ENCODE measurements at places on chromosomes 7 and 10.
A peak's percentile ranks its signal among the peaks of the same experiment; 100 is the strongest.

DNA sequence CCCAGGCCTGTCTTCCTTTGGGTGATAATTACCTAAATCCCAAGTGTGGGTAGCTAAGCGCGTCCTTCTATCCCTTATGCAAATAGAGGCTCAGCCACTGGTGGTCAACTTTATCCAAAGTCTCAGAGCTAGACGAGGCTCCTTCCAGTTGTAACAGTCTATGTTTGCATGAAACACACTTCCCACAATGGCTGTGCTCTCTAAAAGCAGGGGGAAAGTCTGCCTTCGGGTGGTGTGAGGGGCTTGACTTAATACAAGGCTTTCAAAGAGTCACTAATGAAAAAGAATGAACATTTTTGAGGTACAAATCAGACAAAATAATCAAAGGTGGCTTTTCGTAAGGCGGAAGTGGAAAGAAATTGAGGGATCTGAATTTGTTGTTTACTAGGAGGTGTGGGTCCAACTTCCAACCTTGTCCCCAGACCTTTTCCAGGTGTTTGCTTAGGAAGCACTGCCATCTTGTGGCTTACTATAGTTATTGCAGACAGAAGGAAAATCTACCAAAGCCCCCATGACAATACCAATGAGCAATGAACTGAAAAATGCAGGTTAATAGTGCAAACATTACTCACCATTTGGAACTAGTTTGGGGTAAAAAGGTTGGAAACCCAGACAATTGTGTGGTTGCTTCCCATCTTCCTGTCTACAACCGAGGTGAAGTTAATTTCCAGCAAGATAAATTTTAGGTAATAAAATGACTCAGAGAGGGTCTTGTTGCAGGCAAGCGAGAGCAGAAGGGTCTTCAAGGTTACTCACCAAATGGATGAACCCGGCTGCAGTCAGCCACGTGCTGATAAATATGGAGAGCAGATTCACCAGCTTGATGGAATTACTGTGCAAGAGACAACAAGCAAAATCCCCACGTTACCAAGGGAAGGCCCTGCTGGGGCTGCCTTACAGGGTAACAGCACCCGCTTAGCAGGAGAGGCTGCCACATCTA lies 525.7 kb downstream of the KCNMA1 start:
- peak; percentile 13 for DNase-seq

GRCh38 chr10:99660662-99661376 lies 1.5 kb downstream of the ENTPD7 start:
- DNase-seq, result no peak

GRCh38 chr10:127447197-127447596 lies 101.9 kb upstream of the NPS start:
- DNase-seq, result no peak

DNA sequence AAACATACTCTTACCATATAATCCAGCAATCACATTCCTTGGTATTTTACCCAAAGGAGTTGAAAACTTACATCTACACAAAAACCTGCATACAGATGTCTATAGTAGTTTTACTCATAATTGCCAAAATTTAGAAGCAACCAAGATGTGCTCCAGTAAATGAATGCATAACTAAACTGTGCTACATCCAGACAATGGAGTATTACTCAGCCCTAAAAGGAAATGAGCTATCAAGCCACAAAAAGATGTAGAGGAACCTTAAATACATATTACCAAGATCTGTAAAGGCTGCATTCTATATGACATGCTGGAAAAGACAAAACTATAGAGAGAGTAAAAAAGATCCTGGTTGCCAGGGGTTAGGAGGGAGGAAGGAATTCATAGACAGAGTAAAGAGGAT lies 21.8 kb upstream of the CH25H start:
- DNase-seq, result no peak

- no peak for DNase-seq
These were observed 164.6 kb downstream of the ANKRD30A start for GRCh38 chr10:37289833-37290464.

- DNase-seq, result no peak
These were observed 48.4 kb downstream of the HK1 start for GRCh38 chr10:69326692-69327091.

- peak; percentile 60 for DNase-seq
These were observed 69.8 kb downstream of the LSMEM1 start for GRCh38 chr7:112550468-112551060.

- DNase-seq, result peak; percentile 24
These were observed 456 bp upstream of the ACHE start for GRCh38 chr7:100895956-100896731.

- DNase-seq, result no peak
These were observed 170.3 kb upstream of the MINDY3 start for GRCh38 chr10:16030562-16030961.

- peak; percentile 51 for DNase-seq
These were observed at the start of gene PFKP for GRCh38 chr10:3067118-3067858. Gene PFKP, plus strand, starts transcription at chr10:3067548. Its CDS starts 48 bp downstream, at chr10:3067596.

DNA sequence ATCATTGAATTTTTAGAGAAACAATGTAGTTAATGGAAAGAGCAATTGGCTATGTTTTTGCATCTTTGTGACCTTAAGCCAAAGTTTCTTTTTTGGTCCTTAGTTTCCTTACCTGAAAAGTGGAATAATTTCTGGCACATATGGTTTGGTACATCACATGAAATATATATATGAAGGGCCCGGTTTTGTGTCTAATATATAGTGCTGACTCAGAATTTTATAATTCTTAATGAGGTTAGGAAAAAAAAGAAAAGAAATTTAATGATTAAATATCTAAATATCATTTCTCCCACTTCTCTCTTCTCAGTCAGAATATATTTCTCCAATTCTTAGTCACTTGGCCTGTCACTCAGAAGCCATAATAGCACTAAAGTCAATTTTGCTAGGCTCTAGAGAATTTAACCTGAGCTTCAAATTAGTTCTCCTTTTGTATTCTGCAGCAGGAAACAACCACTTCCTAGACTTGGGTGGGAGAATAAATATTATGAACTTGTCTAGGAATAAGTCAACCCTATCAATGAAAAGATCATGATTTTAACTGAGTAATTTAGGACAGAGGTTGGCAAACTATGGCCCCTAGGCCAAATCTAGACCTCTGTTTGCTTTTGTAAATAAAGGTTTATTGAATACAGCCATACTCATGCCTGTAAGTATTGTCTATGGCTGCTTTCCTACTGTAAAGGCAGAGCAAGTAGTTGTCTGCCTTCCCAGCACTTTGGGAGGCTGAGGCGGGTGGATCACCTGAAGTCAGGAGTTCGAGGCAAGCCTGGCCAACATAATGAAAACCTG lies 34.6 kb downstream of the PPP1R9A start:
- DNase-seq, result no peak

DNA sequence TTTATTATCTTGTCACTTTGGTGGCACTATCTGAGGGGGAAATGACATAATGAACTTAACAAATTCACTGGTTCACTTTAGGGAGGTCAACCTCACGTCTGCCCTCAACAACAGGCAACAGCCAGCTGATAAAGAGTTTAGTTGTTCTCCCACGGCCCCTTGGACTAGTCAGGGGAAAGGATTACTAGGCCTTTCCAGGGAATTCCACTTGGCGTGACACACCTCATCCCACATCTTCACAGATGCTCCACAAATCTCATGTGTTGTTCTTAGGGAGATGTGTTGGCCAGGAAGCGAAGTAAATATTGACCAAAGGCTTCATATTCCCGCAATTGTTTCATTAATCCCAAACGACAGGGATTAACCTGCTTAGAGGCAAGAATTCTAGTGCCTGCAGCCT lies 183.5 kb upstream of the CDCA7L start:
- DNase-seq, result no peak

- no peak for DNase-seq
These were observed 191.5 kb downstream of the PHTF2 start for GRCh38 chr7:77989981-77990566.

DNA sequence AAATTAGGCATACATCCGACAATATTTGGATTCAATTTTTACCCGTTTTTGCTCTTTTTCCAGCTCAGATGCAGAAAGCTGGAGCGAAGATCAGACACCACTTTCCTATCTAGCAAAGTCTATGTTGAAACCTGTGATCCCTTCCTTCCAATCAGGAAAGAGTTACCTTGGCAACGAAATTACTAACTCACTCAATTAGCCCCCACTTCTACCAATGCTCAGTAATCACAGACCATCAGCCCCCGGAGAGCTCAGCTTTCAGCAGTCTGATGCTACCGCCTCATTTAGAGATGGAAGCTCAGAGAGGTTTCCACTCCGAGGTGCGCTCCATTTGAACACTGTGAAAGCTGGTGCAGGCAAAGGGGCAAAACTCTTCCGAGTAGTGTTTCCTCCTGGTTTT lies 6.7 kb downstream of the FRAT1 start:
- no peak for DNase-seq

GRCh38 chr7:135930565-135931461 lies 46.3 kb downstream of the MTPN start:
- DNase-seq, result no peak

DNA sequence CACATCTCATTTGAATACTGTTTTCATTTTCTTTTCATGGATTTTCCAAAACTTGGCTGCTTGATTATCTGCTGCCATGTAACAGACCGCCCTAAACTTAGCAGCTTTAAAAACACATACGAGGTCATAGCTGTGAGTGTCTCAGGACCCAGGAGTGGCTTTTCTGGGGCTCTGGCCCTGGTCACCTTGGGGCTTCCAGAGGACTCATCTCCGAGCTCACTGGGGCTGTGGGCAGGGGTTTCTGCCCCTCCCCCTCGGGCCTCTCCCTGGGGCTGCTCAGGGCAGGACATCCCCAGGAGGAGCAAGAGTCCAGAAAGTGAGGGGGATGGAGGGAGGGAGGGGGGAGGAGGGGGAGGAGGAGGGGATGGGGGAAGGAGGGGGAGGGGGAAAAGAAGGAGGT lies 77.0 kb downstream of the NKX6-2 start:
- no peak for DNase-seq

- no peak for DNase-seq
These were observed 41.0 kb downstream of the TSPAN15 start for GRCh38 chr10:69492091-69492745.

- DNase-seq, result no peak
These were observed 11.9 kb upstream of the FOXL3 start for GRCh38 chr7:278081-278480.

DNA sequence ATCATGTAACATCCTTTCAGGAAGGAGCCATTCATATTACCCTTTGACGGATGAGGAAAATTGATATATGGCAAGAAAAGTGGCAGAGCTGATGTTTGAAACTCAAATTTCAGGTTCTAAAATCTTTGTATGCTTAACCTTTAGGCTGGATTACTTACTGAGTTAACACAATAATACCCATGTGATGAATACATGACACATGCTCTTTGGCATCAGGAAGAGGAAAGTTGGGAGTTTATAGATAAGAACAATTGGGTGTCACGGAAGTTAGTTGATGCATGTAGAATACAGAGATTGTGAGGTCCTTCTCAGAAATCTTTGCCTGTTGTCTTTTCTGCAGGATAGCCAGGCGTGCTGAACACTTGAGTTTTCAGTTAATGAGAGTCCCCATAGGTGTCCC lies 572.1 kb upstream of the POM121L12 start:
- no peak for DNase-seq

DNA sequence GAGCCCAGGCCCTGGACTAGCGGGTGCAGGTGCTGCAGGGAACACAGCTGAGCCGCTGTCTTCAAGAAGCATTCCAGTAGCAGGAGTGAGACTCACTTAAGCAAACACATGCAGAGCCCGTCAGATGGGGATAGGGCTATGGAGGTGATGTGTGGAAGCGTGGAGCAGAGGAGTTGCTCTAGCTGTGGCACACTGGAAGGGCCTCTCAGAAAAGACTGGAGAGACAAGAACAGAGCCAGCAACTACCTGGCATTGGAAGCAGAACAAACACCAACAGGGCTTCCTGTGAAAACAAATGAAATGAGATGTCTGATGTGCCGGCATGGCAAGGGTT lies 37.8 kb upstream of the GALNTL5 start:
- no peak for DNase-seq

- no peak for DNase-seq
These were observed 1.3 kb upstream of the HOXA5 start for GRCh38 chr7:27144781-27145164.

DNA sequence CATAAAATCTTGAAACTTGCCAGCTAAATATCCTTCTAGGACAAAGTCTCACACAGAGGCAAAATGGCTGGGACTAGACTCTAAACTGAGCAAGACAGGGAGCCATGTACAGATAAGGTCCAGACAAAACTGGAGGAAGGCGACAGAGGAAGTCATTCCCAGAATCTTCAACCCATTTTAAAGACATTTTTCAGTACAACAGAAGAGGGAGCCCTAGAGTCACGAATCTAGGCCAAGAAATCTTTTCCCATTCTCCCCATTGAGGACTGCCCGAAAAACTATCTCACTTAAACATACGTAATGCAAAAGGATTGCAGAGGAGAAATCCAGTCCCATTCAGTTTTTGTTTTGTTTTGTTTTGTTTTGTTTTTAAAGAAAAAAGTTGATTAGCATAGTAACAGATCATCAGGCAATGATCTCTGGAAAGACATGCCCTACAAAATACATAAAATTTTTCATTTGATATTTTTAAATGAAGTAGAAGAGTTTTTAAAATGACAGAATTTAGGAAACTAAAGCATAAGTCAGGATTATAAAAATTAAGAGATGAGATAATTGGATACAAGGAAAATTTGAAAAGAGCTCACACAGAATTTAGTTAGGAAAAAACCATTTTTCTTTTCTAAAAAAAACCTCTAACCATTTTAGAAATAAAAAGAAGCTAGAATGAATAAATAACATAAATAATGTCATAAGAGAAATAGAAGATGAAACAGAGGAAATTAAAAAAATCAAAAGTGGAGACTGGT lies 16.9 kb upstream of the PRF1 start:
- DNase-seq, result no peak

DNA sequence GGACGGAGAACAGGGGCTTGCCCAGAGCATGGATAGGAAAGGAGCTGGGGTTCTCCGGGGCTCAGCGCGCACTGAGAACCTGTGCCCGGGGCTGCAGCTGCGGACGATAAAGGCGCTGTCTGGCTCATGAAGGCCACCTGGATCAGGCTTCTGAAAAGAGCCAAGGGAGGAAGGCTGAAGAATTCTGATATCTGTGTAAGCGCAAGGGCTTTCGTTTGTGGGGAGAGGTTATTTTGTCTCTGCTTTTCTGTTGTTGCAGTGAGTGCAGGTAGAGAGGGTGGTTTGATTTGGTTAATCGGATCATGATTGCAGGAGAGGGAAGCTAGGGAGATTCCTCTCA lies 250.5 kb downstream of the NSUN6 start:
- DNase-seq, result no peak

DNA sequence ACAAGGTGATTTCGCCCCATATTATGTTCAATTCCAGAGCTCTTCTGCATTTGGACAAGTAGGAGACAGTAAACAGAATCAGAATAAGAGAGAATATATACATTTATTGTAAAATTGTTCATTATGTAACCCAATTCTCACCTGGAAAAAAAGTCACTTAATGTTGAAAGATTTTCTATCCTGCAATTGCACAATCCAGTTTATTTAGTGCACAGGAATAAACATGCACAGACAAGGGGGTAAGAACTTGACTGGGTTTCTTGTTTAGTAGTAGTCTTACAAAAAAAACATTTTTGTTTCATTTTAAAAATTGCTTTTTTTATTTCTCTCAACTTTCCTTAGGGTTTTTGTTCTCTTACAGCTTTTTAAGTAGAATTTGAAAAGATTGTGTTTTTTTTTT lies 126.6 kb downstream of the SAMD9 start:
- DNase-seq, result no peak

GRCh38 chr10:23051278-23051677 lies 44.1 kb upstream of the MSRB2 start:
- no peak for DNase-seq

GRCh38 chr10:15427843-15428414 lies 56.8 kb upstream of the FAM171A1 start:
- no peak for DNase-seq
